NCI-H526 (cell line): ENCODE measurements at places on chromosomes 2 and 18.

GRCh38 chr18:63567276-63567675, 19.9 kb upstream of the SERPINB13 start:
- DNase-seq = no peak

DNA sequence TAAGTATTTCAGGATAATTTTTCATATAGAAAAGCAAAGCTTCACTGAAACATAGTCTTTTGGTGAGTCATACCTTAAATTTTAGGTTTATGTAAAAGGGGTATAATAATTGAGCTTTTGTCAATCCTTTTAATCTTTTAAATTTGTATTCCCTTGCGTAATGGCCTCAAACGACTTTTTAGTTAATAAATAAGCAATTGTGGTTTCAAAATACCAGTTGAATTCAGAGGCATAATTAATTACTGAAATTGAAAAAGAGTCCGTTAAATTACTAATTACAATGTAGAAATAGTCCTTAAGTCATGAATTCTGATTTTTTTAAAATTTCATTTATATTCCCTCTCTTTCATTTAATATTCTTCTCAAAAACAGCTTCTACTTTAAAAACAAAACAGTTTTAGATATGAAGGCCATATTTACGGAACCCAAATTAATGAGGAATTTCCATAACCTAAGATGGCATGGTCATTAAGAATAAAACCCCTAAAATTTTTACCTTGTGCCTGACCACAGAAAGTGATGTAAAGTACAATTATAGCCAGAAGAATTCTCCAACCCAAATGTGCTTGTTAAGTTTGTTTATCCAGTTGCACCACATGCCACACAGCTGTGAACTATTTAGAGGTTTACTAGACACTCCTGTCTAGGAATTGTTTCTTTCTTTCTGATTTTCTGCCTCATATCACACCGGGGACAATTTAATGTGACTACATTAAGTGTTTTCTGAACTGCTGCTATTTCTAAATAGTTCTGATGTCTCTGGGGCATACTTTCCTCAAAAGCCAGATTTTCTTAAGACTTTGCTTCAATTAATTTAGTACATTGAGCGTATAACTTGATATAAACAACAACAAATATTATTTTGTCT, 60.7 kb upstream of the ITGA4 start:
- no peak for DNase-seq

- DNase-seq = no peak
These were observed 169.4 kb downstream of the ZNF385B start for GRCh38 chr2:179692043-179692442.

DNA sequence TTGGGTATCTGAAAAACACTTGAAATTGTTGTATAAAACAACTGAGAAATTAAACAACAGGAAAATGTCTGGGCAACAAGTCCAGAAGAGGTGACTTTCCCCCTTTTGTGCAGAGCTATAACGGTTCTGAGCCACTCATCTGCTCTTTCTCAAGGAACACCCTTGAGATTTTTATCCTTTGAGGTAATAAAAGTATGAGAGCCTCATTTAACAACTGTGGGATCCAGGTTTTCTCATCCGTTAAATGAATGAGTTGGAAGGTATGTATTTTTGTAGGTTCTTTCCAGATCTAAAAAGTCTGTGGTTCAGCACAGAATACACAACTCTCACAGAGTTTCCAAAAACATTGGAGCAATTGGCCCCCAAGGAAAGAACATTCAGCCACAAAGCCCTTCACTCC, 93.0 kb downstream of the ANKRD44 start:
- no peak for DNase-seq

DNA sequence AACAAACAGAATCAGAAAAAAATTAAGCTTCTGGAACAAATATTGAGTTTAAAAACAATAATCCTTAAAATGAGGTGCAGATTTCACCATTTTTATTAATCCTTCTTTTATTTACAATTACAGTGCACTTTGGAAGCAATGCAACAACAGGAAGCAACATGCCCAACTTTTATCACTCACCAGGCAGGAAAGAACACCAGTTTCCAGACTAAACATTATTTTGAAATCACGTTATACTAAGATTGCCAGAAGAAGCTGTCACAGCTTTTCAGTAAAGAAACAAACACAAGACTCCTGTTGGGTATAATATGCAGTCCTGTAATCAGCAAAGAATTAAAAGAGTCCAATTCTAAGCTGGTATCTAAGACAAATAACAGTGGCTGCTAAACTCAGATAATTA, 137.9 kb upstream of the ZC3H15 start:
- DNase-seq = no peak

GRCh38 chr18:924987-925386, 20.3 kb downstream of the ADCYAP1 start:
- DNase-seq = no peak

GRCh38 chr2:207768168-207768865, 1.4 kb downstream of the FZD5 start:
- peak; percentile 80 for DNase-seq

DNA sequence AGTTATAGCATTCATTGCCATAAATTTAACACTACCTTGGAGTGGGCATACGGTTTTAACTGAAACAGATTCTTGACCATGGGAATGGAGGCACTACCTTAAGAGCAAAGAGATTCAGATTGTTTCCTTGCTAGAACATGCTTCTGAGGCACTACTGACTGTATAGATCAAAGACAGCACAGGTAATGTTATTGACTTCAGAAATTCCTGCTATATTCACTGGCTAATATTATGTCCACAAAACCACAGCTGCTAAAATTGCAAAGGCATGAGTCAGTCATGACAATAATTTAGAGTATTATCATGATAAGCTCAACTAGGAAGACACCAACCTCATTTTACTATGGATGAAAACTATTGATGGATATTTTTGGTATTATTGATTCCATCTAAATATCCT, 39.4 kb downstream of the SLC8A1 start:
- DNase-seq = no peak

- no peak for DNase-seq
These were observed 204.7 kb upstream of the PID1 start for GRCh38 chr2:229475778-229476177.

DNA sequence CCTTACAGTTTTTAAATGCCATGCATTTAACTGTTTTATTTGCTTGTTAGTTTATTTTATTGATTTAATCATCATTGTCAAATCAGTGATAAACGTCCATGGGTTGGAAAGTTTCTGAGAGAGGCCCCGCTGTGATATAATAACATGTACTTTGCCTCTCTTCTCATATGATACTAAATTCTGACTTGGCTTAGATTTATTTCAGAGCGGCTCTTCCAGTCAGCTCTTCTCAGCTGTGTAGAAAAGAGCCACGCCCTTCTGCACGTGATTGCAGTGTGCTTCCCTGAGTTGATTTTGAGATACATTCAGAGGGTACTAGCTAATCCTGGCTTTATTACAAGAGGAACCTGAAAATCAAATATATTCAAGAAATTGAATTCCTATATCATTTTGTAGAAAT, 218.6 kb downstream of the KCNE4 start:
- DNase-seq = no peak

GRCh38 chr2:49832555-49832954, 678.2 kb upstream of the FSHR start:
- no peak for DNase-seq

DNA sequence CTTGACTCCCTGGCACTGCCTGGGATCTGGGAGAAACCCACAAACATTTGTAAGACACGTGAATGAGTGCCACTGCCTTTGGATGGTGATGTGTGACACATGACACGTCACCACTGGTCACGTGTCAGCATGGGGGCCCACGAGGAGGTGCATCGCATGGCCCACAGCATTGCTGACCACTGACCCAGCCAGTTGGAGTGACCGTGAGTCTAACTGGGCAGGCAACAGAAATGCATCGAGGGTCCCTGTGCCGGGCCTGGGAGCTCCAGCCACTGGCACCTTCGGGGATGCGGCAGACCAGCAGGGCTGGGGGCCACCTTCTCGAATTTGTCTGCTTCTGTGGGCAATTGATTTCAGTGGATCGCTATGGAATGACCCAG, 121.9 kb upstream of the HDAC4 start:
- DNase-seq = no peak

- no peak for DNase-seq
These were observed 364.3 kb downstream of the RNF144A start for GRCh38 chr2:7281231-7282201.

GRCh38 chr2:23350041-23350791, 34.8 kb upstream of the KLHL29 start:
- DNase-seq = no peak

GRCh38 chr2:85481818-85482777, 56.9 kb upstream of the MAT2A start:
- no peak for DNase-seq

DNA sequence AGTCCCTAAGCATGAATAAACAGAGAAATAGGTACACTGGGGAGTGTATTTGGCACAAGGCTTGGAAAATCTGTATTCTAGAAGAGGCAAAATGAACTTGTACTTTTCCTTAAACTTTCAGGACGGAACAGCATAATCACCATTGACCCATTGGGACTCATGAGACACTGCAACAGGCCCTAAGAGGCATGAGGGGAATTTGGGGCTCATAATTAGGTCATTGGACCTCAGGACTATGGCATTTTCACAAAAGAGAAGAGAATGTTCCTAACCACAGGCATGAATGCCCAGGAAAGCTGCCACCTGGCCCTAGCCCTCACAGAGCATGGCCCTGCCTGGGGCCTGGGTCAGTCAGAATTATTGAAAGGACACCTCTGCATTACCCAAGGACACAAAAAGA, 67.9 kb upstream of the PIK3C3 start:
- DNase-seq = no peak

- DNase-seq = no peak
These were observed 14.1 kb downstream of the LCT start for GRCh38 chr2:135822855-135823254.

DNA sequence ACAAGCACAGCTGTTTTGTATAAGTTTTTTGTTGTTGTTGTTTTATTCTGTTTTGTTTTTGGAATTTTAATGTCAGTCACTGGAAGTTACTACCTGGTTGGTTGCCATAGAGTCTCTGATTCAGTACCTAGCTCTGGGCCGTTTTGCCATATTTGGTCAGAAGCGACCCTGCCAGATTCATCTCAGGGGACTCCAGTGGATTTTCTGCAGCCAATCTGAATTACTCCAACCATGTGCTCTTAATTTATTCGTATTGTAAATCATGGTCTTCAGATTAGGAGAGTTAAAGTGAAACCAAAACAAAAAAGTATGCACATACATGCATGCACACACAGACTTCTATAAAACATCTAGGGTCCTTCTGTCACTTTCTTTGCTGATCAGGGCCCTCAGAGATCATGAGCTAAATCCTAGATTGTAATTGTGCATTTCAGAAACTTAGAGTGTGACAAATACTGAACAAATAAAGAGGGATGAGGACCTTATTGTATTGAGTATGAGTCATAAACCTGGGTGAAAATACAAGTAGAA, 317.4 kb upstream of the UBE2E3 start:
- no peak for DNase-seq

- DNase-seq = no peak
These were observed 29.6 kb upstream of the TMEM177 start for GRCh38 chr2:119649364-119649917.

DNA sequence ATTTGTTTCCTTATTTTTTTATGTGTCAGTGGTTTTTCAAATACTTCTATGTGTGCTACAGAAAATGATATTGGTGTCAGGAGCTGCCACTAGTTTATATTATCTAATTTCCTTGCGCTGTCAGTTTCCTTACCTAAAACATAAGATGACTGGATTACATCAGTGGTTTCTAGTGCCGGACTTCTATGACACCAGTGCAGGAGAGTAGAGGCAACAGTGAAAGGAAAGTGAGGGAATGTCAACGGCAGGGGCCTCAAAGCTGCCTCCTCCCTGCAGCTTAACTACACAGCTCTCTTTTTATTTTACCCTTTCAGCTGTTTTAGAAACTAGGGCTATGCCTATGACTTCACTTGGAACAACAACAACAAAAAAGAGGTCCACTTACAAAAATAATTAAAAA, 6.5 kb downstream of the ERBB4 start:
- DNase-seq = no peak

- DNase-seq = no peak
These were observed 52.0 kb downstream of the SPAG16 start for GRCh38 chr2:213336253-213336770.

GRCh38 chr2:45259547-45260160, 250.4 kb upstream of the SIX2 start:
- no peak for DNase-seq

GRCh38 chr2:25570161-25570845, 103.1 kb downstream of the DTNB start:
- no peak for DNase-seq

DNA sequence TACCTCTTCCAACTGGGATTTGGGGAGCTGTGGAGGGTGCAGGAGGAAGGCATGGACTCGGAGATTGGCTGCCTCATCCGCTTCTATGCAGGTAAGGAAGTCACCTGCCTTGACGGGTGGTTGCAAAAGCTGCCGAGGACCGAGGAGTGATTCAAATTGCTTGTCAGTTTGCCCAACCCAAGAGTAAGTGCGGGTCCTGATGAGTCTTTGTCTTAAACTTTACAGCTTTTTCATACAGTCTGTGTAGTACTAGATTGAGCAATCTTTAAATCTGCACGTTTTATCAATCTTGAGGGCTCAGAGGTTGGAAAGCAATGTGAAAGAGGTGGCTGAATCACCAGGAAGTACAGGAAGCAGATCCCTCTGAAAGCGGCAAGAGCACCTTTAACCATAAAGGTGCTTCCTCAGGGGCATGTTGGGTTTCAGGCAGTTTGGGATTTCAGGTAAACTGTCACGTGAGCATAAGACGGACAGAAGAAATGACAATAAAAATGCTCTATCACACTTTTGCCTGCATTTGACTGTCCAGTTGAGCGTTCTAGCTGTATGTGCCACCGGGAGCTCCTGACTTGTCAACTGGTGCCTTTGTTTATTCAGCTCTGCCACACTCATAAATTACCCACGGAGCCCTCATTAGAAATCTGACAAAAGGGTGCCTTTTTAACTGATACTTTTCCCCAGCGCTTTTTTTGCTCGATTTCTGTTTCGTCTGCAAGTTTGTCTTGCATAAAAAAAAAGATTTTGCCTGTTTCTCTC, 2.0 kb downstream of the PHLPP1 start:
- peak; percentile 80 for DNase-seq

- DNase-seq = no peak
These were observed 882 bp downstream of the PLA2R1 start for GRCh38 chr2:160061533-160061932.

DNA sequence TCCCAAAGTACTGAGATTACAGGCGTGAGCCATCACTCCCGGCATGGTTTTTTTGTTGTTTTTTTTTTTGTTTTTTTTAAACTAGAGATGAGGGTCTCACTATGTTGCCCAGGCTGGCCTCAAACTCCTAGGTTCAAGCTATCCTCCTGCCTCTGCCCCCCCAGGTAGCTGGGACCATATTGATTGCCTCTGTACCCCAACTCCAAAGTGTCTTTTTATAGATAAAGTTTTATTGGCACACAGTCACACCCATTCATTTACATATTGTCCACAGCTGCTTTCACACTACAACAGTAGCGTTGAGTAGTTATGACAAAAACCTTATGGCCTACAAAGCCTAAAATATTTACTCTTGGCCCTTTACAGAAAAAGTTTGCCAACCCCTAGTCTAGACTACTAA, 45.2 kb upstream of the SP5 start:
- no peak for DNase-seq

- DNase-seq = no peak
These were observed 9.4 kb downstream of the ODC1 start for GRCh38 chr2:10438688-10439087.
